ENCODE measurements at places on chromosomes 12 and 14. TPM values are rescaled to one million over a fixed set of nuclear protein-coding genes. Genes with fewer than 3 reads are reported as not detected.

The BIN2 gene
- total RNA-seq: 240 TPM

GRCh38 chr12:111417784-111418593, 12.3 kb downstream of the SH2B3 start:
- no peaks in the 10 kb centered on the region for H3K27me3 ChIP-seq
- H3K4me3 ChIP-seq: no peak overlapping the region
- peaks cover 33% of the 10 kb centered on the region for H3K4me1 ChIP-seq
- peaks cover 34% of the 10 kb centered on the region for H3K36me3 ChIP-seq
- DNase-seq: no peak
- H3K27ac ChIP-seq: no peak overlapping the region

The CORO1C gene
- total RNA-seq: 8.7 TPM

DNA sequence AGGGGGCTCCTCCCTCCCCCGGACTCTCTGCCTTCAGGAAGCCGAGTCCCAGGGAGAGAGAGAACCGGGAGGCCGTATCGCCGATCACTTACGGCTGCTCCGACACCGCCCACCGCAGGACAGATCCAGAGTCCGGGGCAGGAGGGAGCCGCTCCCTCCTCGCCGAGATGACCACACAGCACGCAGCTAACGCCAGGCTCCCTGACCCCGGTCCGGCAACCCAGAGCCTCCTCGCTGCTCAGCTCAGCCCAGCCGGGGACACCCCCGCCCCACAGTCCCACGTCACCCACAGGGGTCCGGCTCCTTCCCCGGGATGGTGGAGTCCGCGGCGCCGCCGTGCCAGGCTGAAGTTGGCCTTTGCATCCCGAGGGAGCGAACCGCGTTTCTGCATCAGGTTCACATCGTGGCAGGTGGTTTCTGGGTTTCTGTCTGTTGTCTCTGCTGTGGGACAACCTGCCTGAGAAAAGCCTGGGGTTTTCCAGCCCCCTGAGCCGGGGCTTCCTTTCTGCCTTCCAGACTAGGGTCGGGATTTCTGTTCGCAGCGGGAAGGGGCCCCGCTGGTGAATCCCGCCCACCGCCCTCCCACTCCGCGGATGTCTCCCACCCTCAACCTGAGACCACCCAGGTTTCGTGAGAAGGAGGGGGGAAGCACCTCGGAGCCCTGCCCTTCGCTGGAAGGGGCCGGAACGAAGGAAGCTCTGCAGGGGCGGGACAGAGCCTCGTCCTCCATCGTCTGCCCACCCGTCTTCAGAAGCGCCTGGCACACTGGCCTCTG, 61.2 kb downstream of the NOC4L start:
- H3K27ac ChIP-seq: no peak overlapping the region
- peaks cover 14% of the 10 kb centered on the region for H3K4me1 ChIP-seq
- no peak overlapping the region for H3K4me3 ChIP-seq

All from T-cell (primary cell).